ENCODE measurements at places on chromosomes 12 and 14.

DNA sequence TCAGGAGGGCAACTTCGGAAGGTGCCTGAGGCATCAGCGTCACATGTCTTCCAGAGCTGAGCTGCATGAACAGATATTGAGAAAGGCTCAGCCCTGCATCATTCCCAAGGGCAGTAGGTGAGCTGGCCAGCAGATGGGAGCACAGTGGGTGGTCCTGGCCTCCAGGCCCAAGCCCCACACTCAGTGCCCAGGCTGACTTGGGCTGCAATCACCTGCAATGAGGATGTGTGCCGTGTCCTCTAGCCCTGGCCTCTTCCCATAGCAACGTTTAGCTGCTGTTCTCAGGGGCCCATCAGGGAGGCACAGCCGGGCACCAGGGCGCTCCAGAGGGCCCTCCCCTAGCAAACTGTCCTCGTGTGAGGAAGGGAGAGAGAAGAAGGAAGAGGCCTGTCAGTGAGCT is 32.0 kb downstream of the TEP1 start:
- DNase-seq, result no peak

GRCh38 chr12:92030618-92031017 is 115.0 kb downstream of the BTG1 start:
- no peak for DNase-seq

- peak; percentile 50 for DNase-seq
Observed at GRCh38 chr12:80846952-80847351, 90.8 kb downstream of the LIN7A start.

GRCh38 chr12:62164036-62164435 is 96.2 kb upstream of the USP15 start:
- no peak for DNase-seq

DNA sequence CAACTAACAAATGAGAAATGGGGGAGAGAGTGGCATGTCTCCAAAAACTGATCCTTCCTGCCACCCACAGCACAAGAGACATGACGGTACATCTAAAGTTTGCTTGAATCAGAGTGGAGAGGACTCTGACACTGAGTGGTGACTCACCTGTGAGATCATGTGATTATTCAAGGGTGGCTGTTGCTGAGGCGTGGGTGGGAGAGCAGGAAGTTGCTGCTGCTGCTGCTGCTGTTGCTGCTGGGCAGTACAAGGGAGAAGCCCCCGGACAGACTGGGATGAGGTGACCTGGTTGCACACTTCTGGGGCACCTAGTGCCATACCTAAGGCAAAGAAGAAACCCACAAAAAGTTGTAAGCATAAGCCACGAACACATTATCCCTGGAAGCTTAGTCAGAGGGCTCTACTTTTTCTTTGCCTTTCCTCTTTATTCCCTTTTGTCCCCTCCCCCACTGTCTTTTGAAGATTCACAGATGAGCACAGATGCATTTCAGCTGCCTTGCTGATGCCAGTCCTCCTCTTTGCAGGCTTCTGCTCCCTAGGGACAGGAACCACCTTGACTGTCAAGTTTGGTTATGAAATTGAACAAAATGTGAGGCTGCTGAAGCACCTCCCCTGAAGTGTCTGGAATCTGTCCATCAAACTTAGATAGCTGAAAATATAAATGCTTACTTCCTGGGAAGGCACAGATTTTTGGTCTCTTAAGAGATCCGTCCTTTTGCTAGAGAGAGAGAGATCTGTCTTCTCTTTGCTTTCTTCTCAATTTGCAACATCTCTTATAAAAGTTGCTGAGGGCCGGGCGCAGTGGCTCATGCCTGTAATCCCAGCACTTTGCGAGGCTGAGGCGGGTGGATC is 29.4 kb upstream of the STAC3 start:
- DNase-seq, result no peak
